ENCODE measurements at places on chromosomes 1 and 21.
A peak's percentile ranks its signal among the peaks of the same experiment; 100 is the strongest.

GRCh38 chr1:243793298-243793697 is 56.7 kb downstream of the AKT3 start:
- no peak for DNase-seq

DNA sequence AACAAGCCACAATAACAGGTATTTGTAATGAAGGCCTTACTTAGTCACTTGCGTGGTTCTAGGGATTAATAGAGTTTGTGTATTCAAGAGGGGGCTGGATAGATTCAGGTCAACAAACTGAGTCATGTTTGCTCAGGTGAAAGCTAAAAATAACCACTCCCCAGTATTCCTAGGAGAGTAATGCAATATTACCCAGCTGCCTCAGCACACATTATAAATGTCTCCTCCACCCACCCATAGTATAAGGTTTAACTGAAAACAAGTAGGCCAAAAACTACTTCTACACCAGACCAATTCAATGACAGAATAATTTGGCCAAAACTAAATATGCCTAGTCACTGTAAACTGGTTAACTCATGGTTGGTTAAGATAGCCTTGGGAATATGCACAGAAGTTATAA is 34.4 kb downstream of the WLS start:
- DNase-seq = peak; percentile 18

DNA sequence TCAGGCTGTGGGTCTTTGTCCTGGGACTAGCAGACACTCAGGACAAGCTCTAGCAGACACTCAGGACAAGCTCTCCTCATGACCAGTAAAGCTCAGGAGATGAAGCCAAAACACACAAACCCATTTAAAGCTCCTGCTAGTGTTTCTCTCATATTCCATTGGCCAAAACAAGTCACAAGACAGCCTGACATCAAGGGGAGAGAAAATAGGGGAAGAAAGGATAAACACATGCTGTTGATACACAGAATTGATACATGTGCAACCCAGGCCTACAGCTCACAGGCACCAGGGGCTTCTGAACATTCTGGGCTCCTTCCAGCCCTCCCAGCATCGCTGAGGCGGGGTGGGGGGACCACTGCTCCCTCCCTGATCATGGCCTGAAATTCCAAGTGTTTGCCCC is 35.3 kb downstream of the ATF3 start:
- no peak for DNase-seq

DNA sequence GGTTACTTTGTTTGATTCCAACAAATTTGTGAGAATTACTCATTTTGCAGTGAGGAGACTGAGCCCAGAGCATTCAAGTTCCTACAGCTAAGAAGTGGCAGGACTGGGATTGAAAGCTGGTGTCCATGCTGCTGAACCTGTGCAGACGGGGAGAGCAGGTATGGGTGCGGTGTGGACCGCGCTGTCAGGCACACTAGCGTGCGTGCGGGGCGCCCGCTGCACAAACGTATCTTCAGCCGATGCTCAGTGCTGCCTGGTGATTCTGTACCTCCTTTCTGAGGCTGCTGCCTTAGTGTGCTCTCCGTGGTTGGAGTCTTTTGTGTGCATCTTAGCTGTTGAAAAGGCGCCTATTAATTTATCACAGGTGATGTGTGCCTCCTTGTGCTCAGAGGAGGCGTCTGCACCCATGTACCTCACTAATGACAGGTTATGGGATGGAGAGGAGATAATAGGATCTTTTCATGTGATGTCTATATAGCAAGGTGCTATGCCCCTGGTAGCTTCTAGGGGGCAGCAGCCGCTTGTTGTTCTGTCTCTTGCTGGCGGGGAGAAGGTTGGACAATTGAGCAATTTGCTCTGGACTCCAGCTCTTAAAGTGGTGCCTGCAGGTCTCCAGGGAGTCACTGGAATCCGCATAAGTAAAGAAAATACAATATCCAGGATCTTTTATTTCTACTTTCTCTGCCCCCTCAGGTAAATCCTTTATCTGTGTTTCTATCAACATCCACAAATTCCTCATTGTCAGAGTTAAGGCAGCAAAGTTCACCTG is 32.5 kb downstream of the PEX14 start:
- DNase-seq = peak; percentile 66

- no peak for DNase-seq
Measured at GRCh38 chr21:26798856-26799751, 46.1 kb downstream of the ADAMTS1 start.

- DNase-seq = no peak
Measured at GRCh38 chr1:229012823-229013222, 258.1 kb upstream of the RAB4A start.

- no peak for DNase-seq
Measured at GRCh38 chr1:41716188-41717130, 202.3 kb downstream of the HIVEP3 start.

DNA sequence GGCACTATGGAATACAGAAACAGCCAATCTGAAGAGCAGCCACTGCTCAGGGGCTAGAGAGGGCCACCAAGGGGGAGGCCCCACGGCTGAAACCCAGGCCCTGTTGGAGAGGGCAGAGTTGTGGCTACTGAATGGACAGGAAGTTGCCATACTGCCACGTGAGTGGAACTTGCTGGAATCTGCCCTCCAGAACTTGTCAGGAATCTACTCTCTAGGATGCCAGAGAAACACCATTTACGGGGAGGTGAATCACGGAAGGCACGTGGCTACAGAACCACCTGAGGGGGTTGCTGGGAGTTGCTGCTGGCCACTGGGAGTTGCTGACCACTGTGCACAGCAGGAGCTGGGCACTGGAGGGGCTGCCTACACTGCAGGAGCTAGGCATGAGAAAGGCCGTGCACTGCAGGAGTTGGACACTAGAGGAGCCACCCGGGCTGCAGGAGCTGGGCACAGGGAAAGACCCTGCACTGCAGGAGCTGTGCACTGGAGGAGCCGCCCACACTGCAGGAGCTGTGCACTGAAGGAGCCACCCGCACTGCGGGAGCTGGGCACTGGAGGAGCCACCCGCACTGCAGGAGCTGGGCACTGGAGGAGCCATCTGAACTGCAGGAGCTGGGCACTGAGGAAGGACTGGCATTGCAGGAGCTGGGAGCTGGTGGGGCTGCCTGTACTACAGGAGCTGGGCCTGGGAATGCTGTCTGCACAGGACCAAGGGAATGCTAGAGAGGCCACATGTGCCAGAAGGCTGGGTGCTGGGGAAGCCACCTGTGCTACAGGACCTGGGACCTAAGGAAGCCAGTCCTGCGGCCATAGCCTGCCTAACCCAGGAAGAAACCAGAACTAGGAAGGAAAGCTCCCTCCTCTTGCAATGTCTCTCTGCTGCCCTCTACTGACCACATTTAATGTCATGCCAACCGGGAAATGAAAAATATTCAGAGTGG is 343.4 kb downstream of the MATN1 start:
- peak; percentile 72 for DNase-seq

DNA sequence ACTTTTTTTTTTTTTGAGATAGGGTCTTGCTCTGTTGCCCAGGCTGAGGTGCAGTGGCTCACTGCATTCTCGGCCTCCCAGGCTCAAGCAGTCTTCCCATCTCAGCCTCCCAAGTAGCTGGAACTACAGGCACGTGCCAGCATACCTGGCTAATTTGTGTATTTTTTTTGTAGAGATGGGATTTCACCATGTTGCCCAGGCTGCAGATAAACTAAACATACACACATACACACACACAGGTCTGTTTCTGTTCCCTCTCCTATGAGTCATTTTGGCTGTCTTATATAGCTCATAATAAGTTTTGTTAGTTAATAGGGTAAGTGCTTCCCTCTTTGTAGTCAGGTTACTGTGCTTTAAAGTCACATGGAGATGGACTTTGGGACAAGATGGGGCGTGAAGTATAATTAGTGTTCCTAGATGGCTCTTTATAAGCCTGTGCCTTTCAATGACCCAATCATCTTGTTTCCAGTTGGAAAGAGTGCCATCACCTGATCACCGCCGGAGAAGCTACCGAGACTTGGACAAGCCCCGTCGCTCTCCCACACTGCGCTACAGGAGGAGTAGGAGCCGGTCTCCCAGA is 9.1 kb downstream of the PRPF38A start:
- peak; percentile 16 for DNase-seq

DNA sequence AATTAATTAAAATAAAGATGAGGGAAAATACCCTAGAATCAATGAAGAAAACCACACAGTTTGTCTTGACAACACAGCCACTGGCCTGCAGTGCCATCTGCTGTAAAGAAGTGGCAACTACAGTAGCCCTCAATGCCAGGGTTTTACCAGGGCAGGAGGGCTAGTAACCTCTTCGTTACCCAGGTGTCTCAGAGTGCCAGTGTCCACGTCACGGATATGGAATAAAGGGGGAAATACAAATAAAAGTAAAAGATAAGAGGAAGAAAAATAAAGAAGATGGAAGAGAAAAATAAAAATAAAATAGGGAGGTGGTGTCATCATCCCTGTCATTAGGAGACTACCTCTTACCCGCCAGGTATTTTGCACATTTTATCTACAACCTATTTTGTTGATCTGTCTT is 14.2 kb upstream of the SLC44A3 start:
- DNase-seq = peak; percentile 6

DNA sequence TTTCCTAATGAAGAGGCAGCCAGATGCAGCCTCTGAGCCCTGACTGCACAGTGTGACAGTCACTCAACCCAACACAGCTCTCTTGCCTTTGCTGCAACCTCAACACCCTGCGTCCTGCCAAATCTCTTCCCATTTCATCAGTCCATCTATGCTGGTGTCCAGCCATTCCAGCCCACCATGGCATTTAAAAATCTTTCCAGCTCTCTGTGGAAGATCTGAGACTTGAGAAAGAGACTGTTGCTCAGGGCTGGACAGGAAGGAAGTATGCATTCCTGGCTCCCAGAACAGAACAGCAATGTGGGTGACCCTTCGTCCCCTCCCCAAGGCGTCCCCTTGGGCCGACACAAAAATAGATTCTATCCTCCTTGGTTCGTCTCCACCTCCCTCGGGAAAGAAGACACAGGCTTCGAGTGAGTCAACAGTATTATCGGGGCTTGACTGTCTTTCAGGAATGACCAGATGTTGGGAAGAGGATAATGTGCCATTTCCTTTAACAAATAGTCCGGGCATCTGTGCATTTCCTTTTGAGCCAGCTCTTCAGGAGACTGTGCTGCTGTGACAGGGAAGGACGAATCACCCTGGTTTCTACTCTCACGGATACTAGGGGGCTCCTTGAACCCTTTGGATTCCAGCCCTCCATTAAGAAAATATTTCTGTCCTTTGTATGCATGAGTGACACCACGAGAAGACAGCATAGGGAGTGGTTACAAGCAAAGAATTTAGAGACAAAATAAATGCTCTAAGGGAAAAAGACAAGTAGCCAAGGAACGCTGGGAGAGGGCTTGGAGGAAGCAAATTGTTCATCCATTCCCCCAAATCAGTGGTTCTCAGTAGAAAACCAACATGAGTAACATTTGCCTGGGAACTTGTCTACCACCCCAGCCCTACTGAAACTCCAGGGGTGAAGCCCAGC is 111.4 kb upstream of the CDC42BPA start:
- no peak for DNase-seq

DNA sequence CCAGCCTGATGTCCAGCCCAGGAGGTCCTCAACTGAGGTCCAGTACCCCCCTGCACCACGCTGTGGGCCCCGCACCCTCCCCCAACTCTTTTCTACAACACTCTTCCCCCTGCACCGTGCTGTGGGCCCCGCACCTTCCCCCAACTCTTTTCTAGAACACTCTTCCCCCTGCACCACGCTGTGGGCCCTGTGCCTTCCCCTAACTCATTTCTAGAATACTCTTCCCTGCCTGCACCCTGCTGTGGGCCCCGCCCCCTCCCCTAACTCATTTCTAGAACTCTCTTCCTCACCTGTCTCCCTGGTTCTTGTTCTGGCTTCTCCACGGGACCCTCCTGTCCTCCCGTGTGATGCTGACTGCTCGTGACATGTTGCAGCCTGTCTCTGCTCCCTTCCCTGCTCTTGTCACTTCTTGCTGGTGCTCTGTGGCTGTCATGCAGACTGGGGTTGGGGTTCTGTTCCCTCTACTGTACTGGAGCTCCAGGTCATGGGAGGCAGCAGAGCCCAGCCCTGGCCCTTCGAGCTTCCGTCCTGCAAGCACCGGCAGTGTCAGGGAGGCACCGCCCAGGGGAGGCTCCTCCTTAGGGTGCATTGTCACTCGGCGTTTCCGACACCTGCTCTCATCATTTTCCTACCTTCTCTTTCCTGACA is 160.1 kb upstream of the COL6A1 start:
- DNase-seq = no peak

DNA sequence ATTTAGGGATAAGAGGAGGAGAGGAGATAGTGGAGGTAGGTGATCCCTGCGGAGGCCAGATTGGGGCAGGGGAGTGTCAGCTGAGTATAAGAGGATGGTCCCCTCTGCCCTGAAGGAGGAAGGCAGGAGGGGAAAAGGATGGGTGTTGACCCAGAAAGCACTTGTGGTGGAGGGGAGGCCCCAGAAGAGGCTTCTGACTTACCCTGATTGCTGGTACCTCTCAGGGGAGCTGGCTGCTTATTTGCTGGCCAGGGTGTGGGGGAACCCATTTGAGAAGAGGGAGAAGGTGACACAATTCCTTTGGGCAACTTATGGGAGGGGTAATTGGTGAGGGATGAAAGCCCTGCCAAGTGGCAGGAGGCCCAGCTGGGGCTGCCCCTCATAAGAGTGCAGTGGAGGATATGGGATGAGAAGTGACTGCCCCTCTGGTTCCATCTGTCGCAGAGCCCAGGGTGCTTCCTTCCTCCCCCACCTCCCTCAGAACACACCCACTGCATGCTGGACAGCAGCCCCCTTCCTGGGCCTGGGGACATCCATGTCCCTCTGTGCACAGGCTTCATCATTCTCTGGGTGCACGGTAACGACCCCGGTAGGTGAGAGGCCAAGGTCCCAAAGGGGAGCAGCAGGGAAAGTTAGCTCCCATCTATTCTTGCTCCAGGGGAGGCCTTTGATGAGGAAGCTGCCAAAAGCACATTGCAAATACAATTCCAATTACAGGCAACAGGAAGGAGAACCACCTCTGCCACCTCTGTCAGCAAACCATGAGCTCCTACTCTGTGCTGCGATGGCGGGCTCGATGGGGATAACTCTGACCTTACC is 1.4 kb upstream of the PCSK9 start:
- no peak for DNase-seq

DNA sequence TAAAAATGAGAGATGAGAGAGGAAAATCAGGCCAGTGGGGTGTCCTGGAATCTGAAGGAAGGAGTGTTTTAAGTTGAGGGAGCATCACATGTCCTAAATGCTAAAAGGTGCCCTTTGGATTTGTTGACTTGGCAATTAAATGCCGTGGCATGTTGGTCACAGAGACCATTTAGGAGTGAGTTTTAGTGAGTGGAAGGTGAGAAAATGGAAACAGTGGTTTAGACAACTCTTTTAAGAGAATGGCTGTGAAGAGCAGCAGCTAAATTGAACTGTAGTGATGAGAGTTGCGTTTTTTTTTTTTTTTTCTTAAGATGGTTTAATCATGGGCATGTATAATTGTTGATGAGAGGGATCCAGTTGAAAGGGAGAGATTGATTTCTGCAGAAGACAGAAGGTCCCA is 95.0 kb downstream of the S1PR1 start:
- no peak for DNase-seq

- DNase-seq = no peak
Measured at GRCh38 chr1:22584001-22584562, 20.8 kb downstream of the EPHA8 start.

GRCh38 chr1:50975436-50975835 is 5.4 kb downstream of the CDKN2C start:
- DNase-seq = peak; percentile 57
